Osteoblast (primary cell): ENCODE measurements at places on chromosomes 3 and 15. TPM values are rescaled to one million over a fixed set of nuclear protein-coding genes. Genes with fewer than 3 reads are reported as not detected.

SLC22A13 gene
- 0.29 and 0.36 TPM in 2 replicates for total RNA-seq

CELF6 gene
- 0.36 and 0.59 TPM in 2 replicates for total RNA-seq

DNA sequence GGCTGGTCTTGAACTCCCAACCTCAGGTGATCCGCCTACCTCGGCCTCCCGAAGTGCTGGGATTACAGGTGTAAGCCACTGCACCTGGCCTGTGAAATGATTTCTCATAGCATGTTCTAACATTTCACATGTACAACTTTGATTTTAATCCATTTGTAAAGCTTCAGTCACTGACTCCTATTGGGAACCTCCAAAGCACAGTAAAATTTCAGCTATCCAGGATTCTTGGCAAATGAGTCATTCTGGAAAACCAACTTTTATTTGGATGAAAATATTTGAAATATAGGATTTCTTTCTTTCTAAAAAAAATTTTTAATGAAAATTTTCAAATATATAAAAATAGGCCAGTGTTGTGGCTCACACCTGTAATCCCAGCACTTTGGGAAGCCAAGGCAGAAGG lies 2.7 kb upstream of the LMAN1L start:
- peak; percentile 64 for DNase-seq
- H3K4me3 ChIP-seq = no peak overlapping the region
- no peaks in the 10 kb centered on the region for H3K27me3 ChIP-seq
- H3K27ac ChIP-seq = no peak overlapping the region

GRCh38 chr15:75843678-75844581 lies 683 bp downstream of the UBE2Q2 start:
- H3K27me3 ChIP-seq = no peaks in the 10 kb centered on the region
- no peaks in the 10 kb centered on the region for H3K36me3 ChIP-seq
- H3K4me3 ChIP-seq = peak overlapping the region; percentile 83
- H3K4me1 ChIP-seq = peaks cover 13% of the 10 kb centered on the region
- peak; percentile 97 for DNase-seq
- peak overlapping the region; percentile 45 for H3K27ac ChIP-seq

ECE2 gene
- total RNA-seq = not detected in 2 replicates

CYP8B1 gene
- not detected in 2 replicates for total RNA-seq

- no peaks in the 10 kb centered on the region for H3K36me3 ChIP-seq
- no peak overlapping the region for H3K4me3 ChIP-seq
- DNase-seq = peak; percentile 94
- H3K27me3 ChIP-seq = no peaks in the 10 kb centered on the region
- H3K4me1 ChIP-seq = peaks cover 17% of the 10 kb centered on the region
These were observed 29.5 kb downstream of the KLHL24 start for GRCh38 chr3:183664913-183665381.

IQCF5 gene
- not detected in 2 replicates for total RNA-seq

DNA sequence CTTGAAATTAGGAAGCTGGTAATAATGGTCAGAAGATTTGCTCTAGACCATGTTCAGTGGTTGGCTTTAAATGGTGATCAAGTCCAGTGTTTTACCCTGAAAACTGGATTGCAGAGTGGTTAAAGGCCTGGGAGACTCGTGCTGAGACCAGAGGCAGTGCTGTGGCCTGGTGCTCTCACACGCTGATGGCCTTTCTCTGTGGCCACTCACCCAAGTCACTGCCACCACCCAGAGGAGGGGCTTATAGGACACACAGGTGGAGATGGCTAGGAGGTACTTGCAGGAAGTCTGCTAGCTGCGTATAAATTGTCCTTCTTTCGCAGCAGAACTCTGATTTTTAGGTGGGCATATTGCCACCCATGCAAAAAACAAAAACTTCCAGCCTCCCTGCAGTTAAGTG lies 6.2 kb upstream of the EHD4 start:
- no peak overlapping the region for H3K4me3 ChIP-seq
- no peak for DNase-seq
- no peaks in the 10 kb centered on the region for H3K36me3 ChIP-seq
- peaks cover 20% of the 10 kb centered on the region for H3K27me3 ChIP-seq
- peaks cover 6% of the 10 kb centered on the region for H3K4me1 ChIP-seq
- no peak overlapping the region for H3K27ac ChIP-seq

DNA sequence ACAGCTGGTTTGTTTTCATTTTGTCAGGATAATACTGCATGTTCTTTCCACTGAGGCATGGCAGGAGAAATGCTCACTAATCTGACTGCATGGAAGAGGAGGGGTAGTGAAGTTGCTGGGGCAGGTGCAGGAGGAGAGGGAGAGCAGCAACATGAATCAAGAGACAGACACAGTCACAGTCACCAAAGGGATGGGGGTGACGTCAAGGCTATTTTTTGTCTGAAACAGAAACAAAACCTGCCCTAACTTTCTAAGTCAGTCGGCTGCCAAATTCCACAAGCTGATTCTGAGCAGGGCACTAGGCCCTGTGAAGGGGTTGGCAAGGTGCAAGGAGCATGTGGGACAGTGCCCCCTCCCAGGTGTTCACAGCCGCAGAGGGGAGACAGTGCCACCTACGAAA lies 186.6 kb upstream of the NSMCE3 start:
- DNase-seq = no peak
- H3K27ac ChIP-seq = no peak overlapping the region
- H3K4me3 ChIP-seq = no peak overlapping the region
- H3K4me1 ChIP-seq = no peaks in the 10 kb centered on the region
- no peaks in the 10 kb centered on the region for H3K27me3 ChIP-seq

- no peaks in the 10 kb centered on the region for H3K4me1 ChIP-seq
- H3K27ac ChIP-seq = no peak overlapping the region
- H3K36me3 ChIP-seq = no peaks in the 10 kb centered on the region
These were observed 17.4 kb upstream of the UBE3A start for GRCh38 chr15:25456196-25456595.
